GM23338 (cell line): ENCODE measurements at places on chromosomes 16 and 17.

GRCh38 chr17:73831699-73832098 lies 187.5 kb upstream of the SDK2 start:
- no peak for DNase-seq

DNA sequence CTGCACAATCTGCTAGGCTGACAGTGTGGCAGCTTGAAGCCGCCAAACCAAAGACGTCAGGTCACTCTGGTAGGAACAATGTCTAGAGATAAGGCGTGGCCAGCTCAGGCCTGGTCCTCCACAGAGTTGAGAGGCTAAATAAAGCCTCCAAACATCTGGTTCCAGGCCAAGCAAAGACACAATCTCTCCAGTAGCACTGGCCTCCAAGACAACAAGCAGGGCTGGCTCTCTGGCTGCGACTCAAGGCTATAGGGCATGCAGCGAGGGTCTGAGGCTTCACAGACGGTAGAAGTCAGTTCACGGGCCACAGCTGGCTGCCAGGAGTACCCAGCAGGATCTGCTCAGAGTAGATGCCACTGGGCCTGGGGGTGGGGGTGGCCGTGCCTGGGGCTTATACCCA lies 75.6 kb downstream of the ABR start:
- DNase-seq, result no peak

DNA sequence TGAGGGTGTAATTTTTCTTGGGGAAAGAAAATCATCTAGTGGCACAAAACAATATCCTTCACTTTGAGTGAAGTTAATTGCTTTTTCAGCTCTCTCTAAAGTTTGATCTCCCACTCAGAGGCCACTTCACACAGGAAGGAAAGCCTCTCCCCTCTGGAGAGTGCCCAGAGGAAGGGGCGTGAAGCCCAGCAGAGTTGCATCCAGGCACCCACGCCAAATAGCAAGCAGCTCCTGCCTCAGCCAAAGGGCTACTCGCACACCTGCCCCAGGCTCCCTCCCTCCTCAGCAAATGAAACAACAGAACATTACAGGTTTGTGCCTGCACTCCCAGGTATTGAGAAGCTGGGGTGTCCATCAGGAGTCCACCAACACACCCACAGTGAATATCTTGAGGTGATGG lies 183.0 kb upstream of the RPL38 start:
- DNase-seq, result no peak

DNA sequence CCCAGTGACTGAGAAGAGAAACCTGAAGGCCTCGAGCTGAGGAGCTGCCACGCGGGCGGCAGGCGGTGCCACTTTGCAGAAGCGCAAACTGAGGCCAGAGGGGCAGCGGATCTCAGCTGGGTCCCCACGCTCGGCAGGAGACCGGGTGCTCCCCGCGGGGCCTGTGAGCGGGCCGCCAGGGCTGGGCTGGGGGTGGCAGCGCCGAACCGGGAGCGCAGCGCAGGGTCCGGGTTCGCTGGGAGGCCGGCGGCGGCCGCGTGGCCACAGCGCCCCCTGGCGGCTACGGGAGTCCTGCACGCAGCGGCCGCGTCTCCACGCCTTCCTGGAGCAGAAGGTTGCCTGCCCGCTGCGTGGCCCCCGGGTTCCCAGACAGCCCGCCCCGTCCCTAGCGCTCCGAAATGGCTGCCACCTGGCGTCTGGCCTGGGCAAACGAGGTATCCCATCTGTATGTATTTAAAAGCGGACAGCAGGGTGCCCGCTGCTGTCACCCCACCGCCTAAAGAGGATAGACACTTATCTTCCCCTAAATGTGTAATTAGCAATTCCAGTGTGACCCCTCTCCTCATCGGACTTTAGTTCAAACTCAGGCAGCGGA lies 96.1 kb upstream of the CDH5 start:
- peak; percentile 87 for DNase-seq

- no peak for DNase-seq
Measured at GRCh38 chr16:24980077-24980793, 34.9 kb downstream of the ARHGAP17 start.
